ENCODE measurements at places on chromosomes 12 and 14. TPM values are rescaled to one million over a fixed set of nuclear protein-coding genes. Genes with fewer than 3 reads are reported as not detected.
A peak's percentile ranks its signal among the peaks of the same experiment; 100 is the strongest.

- DNase-seq, result no peak
Observed at GRCh38 chr12:50626026-50626425, 121.2 kb downstream of the DIP2B start.

- no peak for DNase-seq
Observed at GRCh38 chr12:111417784-111418593, 12.3 kb downstream of the SH2B3 start.

DNA sequence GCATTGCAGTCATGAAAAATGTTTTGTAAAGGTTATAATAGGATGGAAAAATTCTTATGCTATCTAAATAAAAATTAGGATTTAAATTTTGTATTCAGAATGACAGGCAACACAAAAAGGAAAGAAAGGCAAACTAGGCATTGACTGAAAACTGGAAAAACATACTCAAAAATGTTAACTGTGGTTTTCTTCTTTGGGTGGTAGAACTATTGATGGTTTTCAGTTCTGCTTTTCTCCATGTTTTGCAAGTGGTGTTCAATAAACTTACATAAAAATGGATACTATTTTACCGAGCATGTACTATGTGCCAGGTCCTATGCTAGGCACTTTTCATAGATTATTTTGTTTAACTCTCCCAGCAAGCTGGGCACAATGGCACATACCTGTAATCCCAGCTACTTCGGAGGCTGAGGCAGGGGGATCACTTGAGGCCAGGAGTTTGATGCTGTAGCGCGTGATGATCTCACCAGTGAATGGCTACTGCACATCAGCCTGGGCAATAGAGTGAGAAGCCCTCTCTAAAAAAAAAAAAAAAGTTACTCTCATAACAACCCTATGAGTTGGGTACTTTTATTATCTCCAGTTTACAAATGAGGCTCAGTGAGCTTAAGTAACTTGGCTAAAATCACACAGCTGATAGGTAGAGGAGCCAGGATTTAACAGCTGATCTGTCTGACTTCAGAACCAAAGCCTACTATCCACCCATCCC lies 26.3 kb upstream of the TCP11L2 start:
- DNase-seq, result no peak

- no peak for DNase-seq
Observed at GRCh38 chr12:78149459-78149858, 318.8 kb downstream of the NAV3 start.

DNA sequence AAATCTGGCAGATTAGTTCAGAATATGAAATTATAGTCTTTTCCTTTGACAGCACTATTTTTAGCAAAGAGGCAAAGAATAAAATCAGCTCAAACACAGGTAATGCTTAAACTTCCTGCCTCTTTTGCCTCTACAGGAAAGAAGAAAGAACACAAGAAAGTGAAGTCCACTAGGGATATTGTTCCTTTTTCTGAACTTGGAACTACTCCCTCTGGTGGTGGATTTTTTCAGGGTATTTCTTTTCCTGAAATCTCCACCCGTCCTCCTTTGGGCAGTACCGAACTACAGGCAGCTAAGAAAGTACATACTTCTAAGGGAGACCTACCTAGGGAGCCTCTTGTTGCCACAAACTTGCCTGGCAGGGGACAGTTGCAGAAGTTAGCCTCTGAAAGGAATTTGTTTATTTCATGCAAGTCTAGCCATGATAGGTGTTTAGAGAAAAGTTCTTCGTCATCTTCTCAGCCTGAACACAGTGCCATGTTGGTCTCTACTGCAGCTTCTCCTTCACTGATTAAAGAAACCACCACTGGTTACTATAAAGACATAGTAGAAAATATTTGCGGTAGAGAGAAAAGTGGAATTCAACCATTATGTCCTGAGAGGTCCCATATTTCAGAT lies 17.4 kb downstream of the TMPO start:
- no peak for DNase-seq

DNA sequence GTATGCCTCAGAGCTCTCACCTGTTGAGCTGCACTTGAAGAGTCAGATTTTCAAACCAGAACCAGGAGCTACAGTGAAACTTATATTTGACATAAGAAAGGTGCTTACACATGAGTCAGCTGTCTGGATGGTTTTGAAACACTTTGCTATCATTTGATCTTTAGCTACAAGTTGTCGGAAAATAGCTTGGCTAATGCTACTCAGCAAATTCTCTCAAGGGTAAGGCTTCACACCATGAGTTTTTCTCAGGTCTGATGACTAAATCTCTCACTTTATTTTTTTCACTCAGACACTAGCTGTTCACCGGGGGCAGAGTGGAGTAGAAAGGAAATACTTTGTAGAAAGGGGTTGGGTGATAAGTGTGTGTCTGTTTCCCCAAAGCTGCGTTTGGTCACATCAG lies 171.8 kb downstream of the FLRT2 start:
- no peak for DNase-seq

DNA sequence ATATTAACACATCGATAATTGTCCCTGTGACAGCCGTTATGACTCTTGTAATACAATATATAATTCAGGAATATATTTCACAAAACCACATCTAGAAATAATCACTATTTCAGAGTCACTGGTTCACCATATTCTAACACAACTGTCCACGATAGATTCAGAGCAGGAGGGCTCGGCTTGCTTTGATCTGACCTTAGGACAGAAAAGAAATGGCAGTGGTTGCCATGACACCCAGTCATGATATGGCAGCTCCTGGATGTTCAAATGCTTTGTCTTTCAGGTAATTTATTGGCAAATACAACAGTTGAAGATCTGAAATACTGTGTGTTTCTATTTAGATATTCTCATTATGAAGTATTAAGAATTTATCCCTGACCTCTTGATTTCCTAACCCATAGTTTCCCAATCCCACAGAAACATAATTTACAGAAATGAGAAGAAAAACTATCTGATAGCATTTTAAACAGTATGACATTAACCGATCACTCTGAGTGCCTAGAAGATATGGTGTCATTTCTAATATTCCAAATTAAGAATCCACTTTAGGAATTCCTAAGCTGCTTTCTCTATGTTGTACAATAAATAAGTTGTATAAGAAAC lies 116.4 kb downstream of the EPS8 start:
- DNase-seq, result no peak

DNA sequence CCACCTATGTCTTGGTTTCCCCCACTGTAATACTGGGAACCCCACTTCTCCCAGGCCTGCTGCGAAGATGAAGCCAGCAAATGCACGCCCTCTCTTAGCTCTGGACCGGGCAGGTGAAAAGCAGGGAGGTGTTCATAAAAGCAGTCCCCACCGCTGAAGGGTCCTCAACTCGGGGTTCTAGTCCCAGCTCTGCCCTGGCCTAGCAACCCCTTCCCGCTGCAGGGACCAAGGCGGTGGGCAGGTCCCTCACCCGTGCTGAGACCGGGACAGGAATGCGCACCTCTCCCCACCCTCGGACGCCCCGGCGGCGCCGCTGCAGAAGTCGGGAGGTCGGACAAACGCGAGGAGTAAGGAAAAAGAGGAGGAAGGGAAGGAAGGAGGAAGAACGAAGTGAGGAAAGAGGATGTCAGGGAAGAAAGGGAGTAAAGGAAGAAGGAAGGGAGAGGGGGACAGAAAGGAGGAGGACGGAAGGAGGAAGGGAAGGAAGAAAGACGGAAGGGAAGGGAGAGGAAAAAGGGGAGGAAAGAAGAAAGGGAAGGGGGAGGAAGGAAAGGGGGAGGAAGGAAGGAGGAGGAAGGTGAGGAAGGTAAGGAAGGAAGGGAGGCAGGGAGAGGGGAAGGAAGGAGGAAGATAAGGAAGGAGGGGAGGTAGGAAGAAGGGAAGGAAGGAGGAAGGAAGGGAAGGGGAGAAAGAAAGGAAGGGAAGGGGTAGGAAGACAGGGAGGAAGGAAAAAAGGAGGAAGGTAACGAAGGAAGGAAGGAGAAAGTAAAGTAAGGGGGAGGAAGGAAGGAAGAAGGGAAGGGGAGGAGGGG lies 701 bp downstream of the SPRING1 start:
- no peak for DNase-seq

GRCh38 chr12:97923546-97923945 lies 460.9 kb downstream of the RMST start:
- DNase-seq, result no peak

- peak; percentile 80 for DNase-seq
Observed at GRCh38 chr12:132084621-132085290, 59.4 kb downstream of the DDX51 start.

DNA sequence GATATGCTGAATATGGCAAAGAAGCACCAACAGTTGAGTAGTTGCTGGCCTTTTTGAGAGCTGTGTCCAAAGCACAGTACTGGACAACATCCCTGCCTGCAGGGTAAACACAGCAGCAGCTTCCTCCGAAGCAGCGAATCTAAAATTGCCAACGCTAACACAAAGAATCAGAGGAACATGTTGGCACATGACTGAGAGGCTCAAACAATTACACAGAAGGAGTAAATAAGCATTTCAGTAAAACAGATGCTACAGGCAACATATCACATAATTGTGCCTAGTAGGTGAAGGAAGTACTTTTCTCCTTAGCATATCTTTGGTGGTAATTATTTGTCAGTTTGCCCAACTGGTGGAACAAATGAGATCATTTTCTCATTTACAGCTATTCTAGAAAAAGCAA lies 52.1 kb downstream of the KICS2 start:
- no peak for DNase-seq

GRCh38 chr12:47935184-47935583 lies 28.2 kb upstream of the TMEM106C start:
- DNase-seq, result peak; percentile 68

- DNase-seq, result no peak
Observed at GRCh38 chr12:72509891-72510290, 237.7 kb downstream of the TRHDE start.

The EFS gene
- total RNA-seq, result 46.6 TPM

The MUCL1 gene
- not detected for total RNA-seq

The CATSPERB gene
- total RNA-seq, result 0.36 TPM

The P2RX2 gene
- not detected for total RNA-seq

The HOXC12 gene
- total RNA-seq, result 0.22 TPM

The DPF3 gene
- total RNA-seq, result 2.9 TPM

The SMCO2 gene
- 0.40 TPM for total RNA-seq

The SERPINA9 gene
- not detected for total RNA-seq

The LMNTD1 gene
- total RNA-seq, result not detected

The DIO3 gene
- 1.6 TPM for total RNA-seq

The CLSTN3 gene
- total RNA-seq, result 43.8 TPM

The XRCC3 gene
- 4.6 TPM for total RNA-seq
